Right lung (tissue), 10 donors: ENCODE measurements at places on chromosomes 5 and 9. TPM values are rescaled to one million over a fixed set of nuclear protein-coding genes. Genes with fewer than 3 reads are reported as not detected.
A peak's percentile ranks its signal among the peaks of the same experiment; 100 is the strongest.

- DNase-seq = no peak
Observed at GRCh38 chr5:140116716-140117115, 2.8 kb downstream of the PURA start.

Gene ANKRD34B
- polyA plus RNA-seq = not detected

DNA sequence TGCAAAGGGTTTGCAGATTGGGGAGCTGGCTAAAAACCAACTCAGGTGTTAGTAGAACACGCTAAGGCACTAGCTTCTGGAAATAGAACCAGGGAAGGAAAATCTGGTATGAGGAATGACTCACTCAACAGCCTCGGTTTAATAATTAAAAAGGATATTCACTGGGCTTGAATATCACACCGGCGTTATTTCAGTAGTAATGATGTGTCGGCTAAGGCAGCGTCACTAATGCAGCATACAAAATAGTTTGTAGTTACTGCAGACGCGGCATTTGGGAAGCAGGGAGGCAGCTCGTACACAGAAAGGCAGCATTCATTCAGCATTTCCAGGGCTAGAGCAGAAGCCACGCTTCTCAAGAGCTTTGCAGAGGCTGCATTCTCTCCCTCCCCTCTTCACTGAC is 1.7 kb downstream of the ADRA1B start:
- DNase-seq = no peak

DNA sequence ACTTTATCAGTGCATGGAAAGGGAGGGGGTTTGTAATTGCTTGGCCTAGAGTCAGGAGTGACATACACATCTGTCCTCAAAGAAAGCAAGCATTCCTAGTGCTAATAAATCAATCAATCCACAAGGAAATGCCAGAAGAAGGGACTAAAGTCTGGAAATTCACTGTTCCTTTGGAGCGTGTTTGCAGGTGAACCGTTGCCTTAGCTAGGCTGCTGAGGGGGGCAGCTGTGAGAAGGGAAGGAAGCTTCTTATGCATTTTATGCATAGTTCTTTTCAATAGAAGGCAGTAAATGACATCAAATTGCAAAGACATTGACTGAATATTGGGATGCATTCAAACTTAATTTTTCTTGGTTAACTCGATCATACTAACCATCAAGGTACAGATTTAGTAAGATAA is 1092.5 kb upstream of the SEMA6A start:
- no peak for DNase-seq

GRCh38 chr5:113161806-113162205 is 185.2 kb downstream of the DCP2 start:
- no peak for DNase-seq

GRCh38 chr9:114112778-114113584 is 13.9 kb upstream of the KIF12 start:
- no peak for DNase-seq

GRCh38 chr9:6414247-6414641 is 1.2 kb downstream of the UHRF2 start:
- peak; percentile 13 for DNase-seq

- DNase-seq = no peak
Observed at GRCh38 chr5:52808316-52808901, 20.7 kb downstream of the ITGA1 start.

Gene C5orf46
- polyA plus RNA-seq = 3.8 TPM

DNA sequence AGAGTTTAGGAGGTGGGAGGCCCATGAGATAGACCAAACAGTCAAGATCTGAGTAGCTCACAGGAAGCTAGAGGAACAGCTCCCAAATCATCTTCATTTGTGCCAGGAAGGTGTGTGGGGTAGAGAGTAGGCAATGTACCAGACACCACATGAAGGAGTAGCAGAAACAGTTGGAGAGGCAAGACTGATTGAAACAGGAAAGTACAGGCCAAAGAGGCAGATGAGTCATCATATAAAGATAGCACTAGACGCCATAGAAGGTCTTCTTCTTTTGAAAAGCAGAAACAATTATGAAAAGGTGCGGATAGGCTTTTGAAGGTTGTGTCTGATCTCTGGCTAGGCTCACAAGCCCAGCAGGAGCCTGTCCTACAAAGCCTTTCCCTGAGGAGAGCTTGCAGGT is 62.7 kb upstream of the PALM2AKAP2 start:
- no peak for DNase-seq

GRCh38 chr5:56812110-56812509 is 3.2 kb upstream of the MAP3K1 start:
- no peak for DNase-seq

GRCh38 chr9:98899408-98900056 is 44.2 kb upstream of the COL15A1 start:
- no peak for DNase-seq

- DNase-seq = no peak
Observed at GRCh38 chr5:142821733-142822487, 51.7 kb downstream of the ARHGAP26 start.

Gene RAB24
- polyA plus RNA-seq = 44.5 TPM

GRCh38 chr9:100474082-100474923 is 1.4 kb downstream of the TMEFF1 start:
- DNase-seq = peak; percentile 15

Gene FBXO10
- polyA plus RNA-seq = 8.3 TPM

DNA sequence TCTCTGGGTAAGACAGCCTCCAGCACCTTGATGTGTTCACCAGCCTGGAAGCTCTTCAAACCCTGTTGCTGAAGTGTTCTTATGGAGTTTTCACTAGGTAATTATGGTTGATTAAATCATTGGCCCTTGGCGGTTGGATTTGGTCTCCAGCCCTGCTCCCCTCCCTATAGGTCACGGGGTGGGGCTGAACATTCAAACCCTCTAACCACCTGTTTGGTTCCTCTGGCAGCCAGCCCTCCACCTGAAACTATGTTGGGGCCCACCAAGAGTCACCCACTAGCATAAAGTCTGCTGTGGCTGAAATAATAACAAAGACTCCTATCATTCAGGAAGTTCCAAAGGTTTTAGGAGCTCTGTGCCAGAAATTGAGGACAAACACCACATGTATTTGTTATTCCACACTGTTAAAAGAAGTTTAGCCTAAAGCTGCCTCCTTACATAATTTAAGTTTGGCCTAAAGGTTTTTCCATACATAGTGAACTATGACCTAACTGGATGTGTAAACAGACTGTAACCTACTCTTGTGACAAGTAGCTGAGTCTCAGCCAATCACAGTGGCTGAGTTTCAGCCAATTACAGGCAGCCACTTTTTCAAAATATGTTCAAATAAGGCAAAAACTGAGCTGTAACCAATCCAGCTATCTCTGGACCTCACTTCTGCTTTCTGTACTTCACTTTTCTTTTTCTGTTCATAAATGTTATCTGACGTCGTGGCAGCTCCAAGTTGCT is 34.8 kb downstream of the TMEM252 start:
- DNase-seq = peak; percentile 56

DNA sequence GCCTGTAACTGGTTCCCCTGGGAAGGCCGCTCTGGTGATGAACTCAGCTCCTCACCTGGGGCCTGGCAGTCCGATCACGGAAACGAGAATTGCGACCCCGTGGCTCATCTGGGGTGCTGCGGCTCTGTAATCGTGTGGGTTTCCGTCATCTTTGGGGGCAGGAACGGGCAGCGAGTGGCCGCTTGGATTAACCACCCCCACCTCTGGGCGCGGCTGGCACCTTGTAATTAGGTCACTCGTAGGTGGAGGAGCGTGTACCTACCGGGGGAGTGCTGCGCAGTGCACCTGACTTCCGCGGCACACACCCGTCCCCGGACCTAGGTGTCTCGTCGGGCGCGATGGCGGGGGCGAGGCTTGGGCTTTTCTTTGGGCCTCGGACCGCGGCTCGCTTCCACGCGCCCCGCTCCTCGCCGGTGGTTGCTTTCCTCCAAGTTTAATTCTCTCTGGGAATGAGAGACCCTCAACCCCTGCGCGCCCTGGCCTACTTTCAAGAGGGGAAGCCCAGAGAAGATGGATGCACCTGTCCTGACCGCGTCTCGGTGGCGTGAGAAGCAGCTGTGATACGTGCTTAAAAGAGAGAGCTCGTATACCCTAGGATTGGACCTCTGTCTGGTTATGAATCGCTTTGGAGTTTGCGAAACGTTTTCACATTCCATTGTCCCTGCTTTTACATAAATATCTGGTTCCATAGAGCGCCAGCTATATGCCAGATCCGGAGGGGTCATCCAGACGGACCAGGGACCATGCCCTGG is 744 bp upstream of the PPP2CA start:
- no peak for DNase-seq

- DNase-seq = no peak
Observed at GRCh38 chr5:32511776-32512374, 67.3 kb upstream of the ZFR start.
